SJSA1 (cell line): ENCODE measurements at places on chromosomes 16 and 17. TPM values are rescaled to one million over a fixed set of nuclear protein-coding genes. Genes with fewer than 3 reads are reported as not detected.

Gene HBQ1
- total RNA-seq: not detected in 2 replicates

Gene WNT3
- 1.8 and 4.0 TPM in 2 replicates for total RNA-seq

Gene CDRT4
- 0.24 TPM in 1 of 2 replicates, not detected in the other for total RNA-seq

Gene CHRNB1
- total RNA-seq: 3.9 and 14.7 TPM in 2 replicates

Gene TVP23A
- total RNA-seq: not detected in 2 replicates

Gene TP53TG3F
- not detected in 2 replicates for total RNA-seq

Gene ACSM2A
- not detected in 2 replicates for total RNA-seq

Gene CCL16
- total RNA-seq: not detected in 2 replicates

Gene MT1G
- not detected in 2 replicates for total RNA-seq
